ENCODE measurements at places on chromosomes 4 and X.

DNA sequence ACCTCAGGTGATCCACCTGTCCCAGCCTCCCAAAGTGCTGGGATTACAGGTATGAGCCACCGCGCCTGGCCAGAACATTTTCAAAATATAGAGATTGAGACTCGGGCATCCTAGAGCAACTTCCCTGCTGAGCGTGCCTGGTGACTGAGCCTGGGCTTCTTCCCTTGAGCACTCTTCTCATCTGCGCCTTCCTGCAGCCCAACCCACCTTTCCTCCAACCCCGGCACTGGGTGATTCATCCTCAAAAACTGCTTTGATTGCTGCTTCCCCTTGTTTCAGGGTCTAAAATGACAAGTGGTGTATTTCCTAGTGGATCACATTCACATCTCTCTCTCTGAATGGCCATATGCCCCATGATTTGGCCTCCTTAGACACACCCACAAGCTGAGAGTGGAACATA, 37.8 kb downstream of the PHKA2 start:
- DNase-seq, result no peak

DNA sequence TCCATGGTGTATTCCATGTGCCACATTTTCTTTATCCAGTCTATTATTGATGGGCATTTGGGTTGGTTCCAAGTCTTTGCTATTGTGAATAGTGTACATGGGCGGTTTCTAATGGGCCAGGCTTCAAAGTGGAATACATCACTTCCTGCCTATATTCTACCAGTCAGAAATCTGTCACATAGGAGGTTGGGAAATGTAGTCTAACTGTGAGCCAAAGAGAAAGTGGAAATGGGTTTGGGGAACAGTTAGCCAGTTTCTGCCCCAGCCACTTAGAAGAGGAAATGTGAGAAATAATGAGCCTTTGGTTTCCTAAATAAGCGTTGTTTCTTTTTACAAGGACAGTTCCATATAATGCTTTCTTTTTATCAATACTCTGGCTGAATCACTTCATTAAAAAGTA, 85.1 kb upstream of the AP1S2 start:
- no peak for DNase-seq

- no peak for DNase-seq
Observed at GRCh38 chr4:77591532-77591931, 14.1 kb upstream of the CXCL13 start.

GRCh38 chr4:153347117-153347516, 2.6 kb downstream of the MND1 start:
- no peak for DNase-seq

- no peak for DNase-seq
Observed at GRCh38 chr4:145178740-145179280, 1.6 kb downstream of the OTUD4 start.

- no peak for DNase-seq
Observed at GRCh38 chr4:55372259-55372658, 23.5 kb upstream of the TMEM165 start.

DNA sequence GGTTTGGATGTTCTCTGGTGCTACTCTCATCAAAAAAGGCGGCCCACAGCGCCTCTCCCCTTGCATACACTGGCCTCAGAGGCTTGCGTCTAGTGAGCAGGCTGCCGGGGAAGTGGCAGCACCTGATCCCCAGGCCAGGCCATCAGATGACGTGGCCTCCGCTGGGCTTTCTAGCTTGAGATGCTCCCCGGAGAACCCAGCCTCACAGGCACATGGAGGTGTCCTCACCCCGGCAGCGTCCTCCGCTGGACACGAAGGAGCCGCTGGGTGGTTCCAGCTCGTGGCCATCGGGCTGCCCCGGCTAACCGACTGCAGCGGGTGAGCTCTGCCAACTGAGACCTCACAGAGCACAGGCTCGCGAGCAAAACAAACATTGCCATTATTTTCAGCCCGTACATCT, 12.8 kb downstream of the IRAK1 start:
- DNase-seq, result no peak

GRCh38 chr4:121061215-121061614, 11.1 kb downstream of the NDNF start:
- no peak for DNase-seq

- no peak for DNase-seq
Observed at GRCh38 chrX:18565727-18566126, 106.2 kb downstream of the RS1 start.

DNA sequence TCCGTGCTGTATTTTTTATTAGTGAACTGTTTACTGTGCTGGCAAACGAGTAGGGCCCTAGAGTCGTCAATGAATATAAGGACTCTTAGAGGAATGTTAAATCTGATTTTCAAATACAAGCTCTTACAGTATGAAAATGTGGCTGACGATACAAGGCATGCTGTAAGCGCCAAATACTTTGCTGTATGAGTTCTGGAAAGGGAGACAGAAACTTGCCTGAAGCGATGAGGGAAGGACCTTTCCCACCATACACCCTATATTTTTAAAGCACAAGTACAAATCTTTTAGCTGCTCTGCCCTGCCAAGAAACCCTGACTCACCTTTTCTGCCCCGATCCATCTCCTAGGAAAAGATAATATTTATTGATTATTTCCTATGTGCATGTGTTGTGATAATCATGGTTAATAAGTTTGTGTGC, 15.7 kb upstream of the RUFY3 start:
- DNase-seq, result no peak

GRCh38 chrX:136325377-136325776, 24.6 kb downstream of the ADGRG4 start:
- DNase-seq, result no peak

DNA sequence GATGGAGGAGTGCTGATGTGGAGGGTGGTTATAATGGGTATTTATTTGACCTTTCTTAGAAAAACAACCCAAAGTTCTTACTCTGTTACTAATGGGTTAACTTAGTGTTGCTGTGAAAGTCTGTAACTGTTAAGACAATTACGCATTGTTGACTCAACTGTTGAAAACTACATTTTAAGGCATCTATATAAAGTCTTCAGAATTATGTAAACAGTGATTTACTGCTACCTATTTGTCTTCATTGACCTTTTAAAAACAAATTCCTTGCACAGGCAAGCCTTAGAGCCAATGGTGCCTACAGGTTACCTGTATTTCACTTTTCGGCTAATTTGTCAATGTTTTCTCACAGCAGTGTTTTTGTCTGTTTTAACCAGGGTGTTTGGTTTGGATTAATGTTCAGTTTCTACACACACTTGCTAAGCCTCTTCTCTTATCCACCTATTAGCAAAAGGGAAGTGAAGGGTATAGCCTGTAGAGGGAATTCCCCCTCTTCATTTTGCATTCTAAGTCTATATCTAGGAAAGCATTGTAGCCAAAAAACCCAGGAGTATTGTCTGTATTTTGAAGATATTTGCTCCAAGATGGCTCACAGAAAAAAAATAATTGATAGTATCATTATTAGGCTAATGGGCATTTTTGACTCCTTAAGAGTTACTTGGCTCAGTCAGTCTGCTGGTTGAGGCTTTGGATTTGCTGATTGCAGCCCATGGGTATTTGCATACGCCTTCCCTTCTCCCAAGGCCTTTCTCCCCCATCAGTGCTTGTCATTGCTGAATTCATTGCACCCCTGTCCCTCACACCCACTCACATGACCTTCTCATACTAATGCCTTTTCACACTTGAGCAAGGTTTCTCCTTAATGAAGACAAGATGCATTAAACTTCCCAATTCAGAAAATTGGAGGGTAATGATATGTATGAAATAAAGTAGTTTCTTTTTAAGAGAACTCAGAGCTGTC, 30.5 kb downstream of the AFF1 start:
- no peak for DNase-seq

- DNase-seq, result no peak
Observed at GRCh38 chr4:76748649-76749048, 149.3 kb downstream of the SOWAHB start.

- DNase-seq, result no peak
Observed at GRCh38 chrX:48935301-48935670, 16.5 kb upstream of the PIM2 start.

DNA sequence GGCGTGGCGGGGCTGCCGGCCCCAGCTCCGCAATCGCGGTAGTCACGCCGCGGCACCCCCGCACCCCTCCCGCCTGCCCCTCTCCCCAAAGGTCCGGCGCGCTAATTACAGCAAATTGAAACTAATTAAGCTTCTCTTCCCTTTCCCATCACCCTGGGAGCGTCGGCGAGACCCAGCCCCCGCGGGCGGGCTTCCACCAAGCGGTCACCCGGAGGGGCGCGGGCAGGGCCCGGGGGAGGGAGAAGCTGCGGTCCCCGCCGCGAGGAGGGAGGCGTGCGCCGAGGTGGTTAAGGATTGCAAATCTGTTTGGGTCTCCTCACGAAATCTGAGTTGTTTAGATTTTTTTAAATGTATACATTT, 13.1 kb downstream of the ARX start:
- DNase-seq, result no peak

DNA sequence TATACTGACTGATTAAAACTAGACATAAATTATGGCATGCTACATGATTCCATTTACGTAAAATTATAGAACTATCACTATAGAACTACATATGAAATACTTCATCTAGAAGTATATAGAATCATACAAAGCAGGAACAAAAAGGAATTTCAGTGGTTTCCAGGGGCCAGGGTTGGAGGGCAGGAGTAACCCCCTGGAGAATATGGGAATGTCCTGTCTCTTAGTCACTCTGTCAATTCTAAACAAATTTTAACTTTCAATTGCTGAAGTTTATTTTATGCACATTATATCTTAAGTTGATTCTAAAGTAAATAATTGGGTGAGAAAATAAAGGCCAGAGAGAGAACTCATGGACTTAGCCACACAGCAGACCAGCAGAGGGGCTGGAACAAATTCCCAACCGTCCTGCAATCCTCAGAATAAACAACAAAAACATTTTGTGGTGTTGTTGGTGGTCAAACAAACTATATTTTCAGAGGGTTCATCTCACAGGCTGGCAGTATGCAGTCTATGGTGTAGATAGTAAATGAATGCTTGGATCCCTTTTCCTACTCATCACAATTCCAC, 476.9 kb upstream of the SLIT2 start:
- no peak for DNase-seq

- DNase-seq, result no peak
Observed at GRCh38 chrX:14591976-14592375, 62.6 kb downstream of the GLRA2 start.

- no peak for DNase-seq
Observed at GRCh38 chr4:189974056-189974455, 33.4 kb downstream of the FRG1 start.

GRCh38 chr4:36237366-36238313, 6.7 kb downstream of the ARAP2 start:
- no peak for DNase-seq

DNA sequence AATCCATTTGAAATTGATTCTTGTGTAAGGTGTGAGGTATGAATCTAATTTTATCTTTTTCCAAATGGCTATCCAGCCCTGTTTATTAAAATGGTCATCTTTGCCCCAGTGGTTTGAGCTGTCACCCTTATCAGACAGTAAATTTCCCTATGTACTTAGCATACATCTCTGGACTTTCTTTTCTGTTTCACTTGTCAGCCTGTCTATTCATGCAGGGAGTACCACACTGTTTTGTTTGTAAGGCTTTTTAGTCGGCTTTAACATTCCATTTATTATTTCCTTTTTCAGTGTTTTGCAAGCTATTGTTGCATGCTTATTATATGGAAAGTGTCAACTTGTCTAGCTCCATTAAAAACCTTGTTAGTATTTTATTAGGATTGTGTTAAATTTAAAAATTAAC, 155.8 kb downstream of the STAG2 start:
- no peak for DNase-seq

DNA sequence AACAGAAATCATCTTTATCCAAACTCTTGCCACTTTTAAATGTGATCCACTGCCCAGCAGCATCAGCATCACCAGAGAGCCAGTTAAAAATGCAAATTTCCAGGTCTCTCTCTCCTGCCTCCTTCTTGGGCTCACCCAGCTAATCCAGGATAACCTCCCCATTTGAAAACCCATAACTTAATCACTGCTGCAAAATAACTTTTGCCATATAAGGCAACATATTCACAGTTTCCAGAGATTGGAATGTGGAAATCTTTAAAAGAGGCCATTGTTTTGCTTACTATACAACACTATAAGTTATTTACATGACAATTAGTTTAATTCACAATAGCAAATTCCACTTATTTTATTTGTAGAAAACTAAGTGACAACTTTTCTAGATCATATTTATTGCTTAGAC, 4.8 kb upstream of the EXOSC9 start:
- DNase-seq, result no peak

DNA sequence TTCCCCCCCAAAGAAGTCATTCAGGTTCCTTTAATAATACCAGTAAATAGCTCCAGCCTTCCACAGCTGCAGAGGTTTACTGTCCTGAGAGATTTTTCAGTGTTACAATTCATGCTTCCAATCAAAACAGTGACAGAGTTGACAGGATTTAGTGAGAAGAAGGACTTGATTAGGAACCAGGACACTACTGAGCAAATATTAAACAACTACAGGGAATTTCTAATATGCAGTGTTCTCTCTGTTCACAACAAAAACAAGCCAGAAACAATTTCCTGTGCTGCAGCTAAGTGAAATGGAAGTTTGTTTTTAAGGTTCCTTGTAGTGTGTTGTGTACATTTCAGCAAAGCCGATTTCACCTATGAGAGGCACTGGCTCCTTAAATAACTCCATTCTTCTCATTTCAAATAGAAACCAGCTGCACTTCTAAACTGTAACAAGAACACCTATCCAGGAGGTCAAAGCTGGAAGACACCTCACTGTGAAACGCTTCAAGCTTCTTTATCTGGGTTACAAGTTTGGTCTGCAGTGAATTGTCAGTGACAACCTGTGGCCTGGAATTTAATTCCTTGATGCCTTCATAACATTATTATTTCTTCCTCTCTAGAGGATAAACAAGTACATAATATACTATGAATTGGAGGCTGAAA, 149.3 kb downstream of the RASL11B start:
- DNase-seq, result no peak

DNA sequence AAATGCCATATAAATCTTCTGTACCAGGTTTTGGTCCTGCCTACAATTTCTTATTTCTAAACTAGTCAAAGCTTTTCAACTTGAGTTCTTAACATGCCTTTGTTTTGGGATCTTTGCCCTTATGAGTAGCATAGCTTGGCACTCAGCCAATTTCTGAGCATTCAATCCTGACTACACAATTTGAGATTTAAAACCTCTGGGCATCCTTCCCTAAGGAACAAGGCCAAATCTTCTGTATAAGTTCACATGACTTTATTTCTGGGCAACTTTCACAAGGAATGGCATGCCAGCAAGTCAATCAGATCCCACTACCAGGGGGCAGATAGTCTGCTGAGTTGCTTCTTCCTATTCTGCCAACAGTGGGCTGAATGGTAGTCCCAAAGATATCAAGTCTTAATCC, 254.2 kb downstream of the ADAMTS3 start:
- DNase-seq, result no peak

DNA sequence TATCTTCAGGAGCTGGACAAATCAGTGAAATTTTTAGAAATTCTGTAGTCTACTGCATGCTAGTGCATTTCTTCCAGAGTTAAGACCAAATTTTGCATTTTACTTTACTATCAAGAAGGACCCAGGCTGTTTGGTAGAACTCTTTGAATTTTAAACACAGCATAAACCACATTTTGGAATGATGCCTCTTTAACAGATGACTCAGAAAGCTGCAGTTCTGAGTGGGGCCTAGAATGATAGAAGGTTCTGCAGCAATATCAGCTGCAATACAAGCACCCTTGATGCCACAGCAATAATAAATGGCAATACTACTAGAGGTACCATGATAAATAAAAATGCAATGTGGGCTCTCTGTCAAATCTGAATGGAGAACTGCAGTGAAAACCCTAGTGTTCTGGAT, 198.7 kb downstream of the TMA16 start:
- no peak for DNase-seq

GRCh38 chr4:169231647-169232262, 39.0 kb downstream of the SH3RF1 start:
- DNase-seq, result no peak

- DNase-seq, result no peak
Observed at GRCh38 chr4:75512386-75513211, 1.6 kb downstream of the RCHY1 start.
